Astrocyte (in vitro differentiated cells and primary cell): ENCODE measurements at places on chromosomes 5 and 9. TPM values are rescaled to one million over a fixed set of nuclear protein-coding genes. Genes with fewer than 3 reads are reported as not detected.
A peak's percentile ranks its signal among the peaks of the same experiment; 100 is the strongest.

- no peaks in the 10 kb centered on the region for H3K27me3 ChIP-seq
- no peaks in the 10 kb centered on the region for H3K4me1 ChIP-seq
- no peak overlapping the region for H3K4me3 ChIP-seq
- no peaks in the 10 kb centered on the region for H3K36me3 ChIP-seq
- no peak for DNase-seq
Observed at GRCh38 chr5:134427540-134428041, 15.9 kb upstream of the CDKN2AIPNL start.

GRCh38 chr9:131279196-131279862 is 3.0 kb upstream of the FAM78A start:
- no peak overlapping the region for H3K4me3 ChIP-seq
- peaks cover 34% of the 10 kb centered on the region for H3K27me3 ChIP-seq

ORM1 gene
- total RNA-seq, result not detected in 2 replicates

PIP5K1B gene
- 0.29 and 1.3 TPM in 2 replicates for total RNA-seq

GRCh38 chr9:94300470-94301301 is 27.8 kb downstream of the NUTM2F start:
- no peaks in the 10 kb centered on the region for H3K27me3 ChIP-seq
- no peak overlapping the region for H3K4me3 ChIP-seq
- no peaks in the 10 kb centered on the region for H3K4me1 ChIP-seq
- no peak overlapping the region for H3K27ac ChIP-seq
- DNase-seq, result no peak

GRCh38 chr5:158478139-158478538 is 619.2 kb upstream of the CLINT1 start:
- no peaks in the 10 kb centered on the region for H3K4me1 ChIP-seq
- H3K36me3 ChIP-seq, result no peaks in the 10 kb centered on the region
- no peak overlapping the region for H3K27ac ChIP-seq
- H3K27me3 ChIP-seq, result no peaks in the 10 kb centered on the region
- no peak overlapping the region for H3K4me3 ChIP-seq

DNA sequence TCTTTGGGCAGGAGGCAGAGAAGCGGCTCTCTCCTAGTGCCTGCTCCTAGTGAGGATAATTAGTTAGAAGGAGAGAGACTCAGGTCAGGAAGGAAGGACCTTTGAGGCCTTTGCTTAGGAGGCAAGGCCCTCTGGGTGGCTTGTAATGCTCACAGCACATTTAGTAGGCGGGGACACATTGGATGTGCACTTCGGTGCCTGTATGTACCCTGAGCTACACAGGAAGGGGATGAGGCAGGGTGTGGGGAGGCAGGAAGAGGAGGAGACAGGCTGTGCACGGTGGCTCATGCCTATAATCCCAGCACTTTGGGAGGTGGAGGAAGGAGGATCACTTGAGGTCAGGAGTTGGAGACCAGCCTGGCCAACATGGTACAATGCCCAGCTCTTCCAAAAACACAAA is 7.2 kb upstream of the LCN2 start:
- no peak overlapping the region for H3K4me3 ChIP-seq
- no peaks in the 10 kb centered on the region for H3K36me3 ChIP-seq
- H3K4me1 ChIP-seq, result peaks cover 9% of the 10 kb centered on the region
- H3K27me3 ChIP-seq, result no peaks in the 10 kb centered on the region

DNA sequence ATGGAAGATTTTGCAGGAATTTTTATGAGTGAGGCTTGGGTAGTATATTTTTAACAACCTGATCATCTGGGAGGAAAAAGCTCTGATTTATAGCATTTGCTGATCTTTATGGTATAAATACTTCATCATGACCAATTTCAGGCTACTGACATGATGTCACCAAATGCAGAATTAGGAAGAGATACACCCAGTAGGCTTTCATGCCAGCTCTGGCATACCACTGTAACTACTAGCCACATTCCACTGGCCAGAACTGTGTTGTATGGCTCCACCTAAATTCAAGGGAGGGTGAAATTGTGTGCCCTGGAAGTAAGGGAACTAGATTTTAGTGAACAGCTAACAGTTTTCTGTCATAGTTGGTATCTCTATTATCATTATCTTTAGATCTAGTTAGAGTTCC is 17.6 kb downstream of the AP3S1 start:
- no peaks in the 10 kb centered on the region for H3K27me3 ChIP-seq
- H3K36me3 ChIP-seq, result no peaks in the 10 kb centered on the region
- H3K27ac ChIP-seq, result no peak overlapping the region
- H3K4me3 ChIP-seq, result no peak overlapping the region
- H3K4me1 ChIP-seq, result no peaks in the 10 kb centered on the region

ITK gene
- 0.48 and 0.67 TPM in 2 replicates for total RNA-seq

GRCh38 chr5:11785771-11786352 is 118.4 kb downstream of the CTNND2 start:
- no peaks in the 10 kb centered on the region for H3K36me3 ChIP-seq
- no peak overlapping the region for H3K4me3 ChIP-seq

NR4A3 gene
- total RNA-seq, result 3.2 and 3.6 TPM in 2 replicates

DNA sequence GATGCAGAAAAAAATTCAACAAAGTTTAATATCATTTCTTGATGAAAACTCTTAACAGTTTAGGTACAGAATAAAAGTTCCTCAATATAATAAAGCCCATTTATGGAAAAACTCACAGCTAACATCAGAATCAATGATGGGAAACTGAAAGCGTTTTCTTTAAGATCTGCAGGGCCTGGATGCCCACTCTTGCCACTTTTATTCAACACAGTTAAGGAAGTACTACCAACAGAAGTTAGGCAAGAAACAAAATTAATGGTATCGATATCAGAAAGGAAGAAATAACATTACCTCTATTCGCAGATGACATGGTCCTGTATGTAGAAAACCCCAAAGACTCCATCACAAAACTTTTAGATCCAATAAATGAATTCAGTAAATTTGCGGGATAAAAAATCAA is 542.4 kb upstream of the RGMB start:
- no peak overlapping the region for H3K27ac ChIP-seq
- DNase-seq, result no peak
- H3K4me3 ChIP-seq, result no peak overlapping the region
- H3K36me3 ChIP-seq, result no peaks in the 10 kb centered on the region

- DNase-seq, result no peak
- no peak overlapping the region for H3K4me3 ChIP-seq
Observed at GRCh38 chr5:144114571-144114970, 55.9 kb downstream of the YIPF5 start.

GRCh38 chr9:108278341-108278740 is 577.4 kb downstream of the ACTL7B start:
- no peak for DNase-seq
- H3K27ac ChIP-seq, result no peak overlapping the region
- no peak overlapping the region for H3K4me3 ChIP-seq
- no peaks in the 10 kb centered on the region for H3K36me3 ChIP-seq
- no peaks in the 10 kb centered on the region for H3K27me3 ChIP-seq

BTNL8 gene
- total RNA-seq, result not detected in 2 replicates

DNA sequence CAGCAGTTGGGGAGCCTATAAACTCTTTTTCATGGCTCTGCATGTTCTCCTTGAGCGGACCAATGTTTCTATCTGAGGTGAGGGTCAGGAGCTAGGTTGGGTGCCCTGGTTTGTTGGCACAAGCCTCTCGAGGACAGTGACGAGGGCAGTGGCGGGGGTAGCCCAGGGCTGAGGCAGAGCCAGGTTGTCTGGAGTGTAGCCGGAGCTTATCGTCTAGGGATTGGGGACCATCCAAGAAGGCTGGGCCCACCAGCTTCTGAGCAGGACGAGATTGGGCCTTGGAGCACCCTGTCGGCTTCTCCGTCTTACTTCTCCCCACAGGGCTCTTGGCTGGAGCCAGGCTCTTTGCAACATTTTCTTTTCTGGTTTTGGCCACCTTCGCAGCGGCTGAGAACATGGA is 13.2 kb upstream of the CCL21 start:
- H3K27ac ChIP-seq, result no peak overlapping the region
- no peaks in the 10 kb centered on the region for H3K36me3 ChIP-seq
- no peak for DNase-seq
- peaks cover 4% of the 10 kb centered on the region for H3K27me3 ChIP-seq
- no peaks in the 10 kb centered on the region for H3K4me1 ChIP-seq

DNA sequence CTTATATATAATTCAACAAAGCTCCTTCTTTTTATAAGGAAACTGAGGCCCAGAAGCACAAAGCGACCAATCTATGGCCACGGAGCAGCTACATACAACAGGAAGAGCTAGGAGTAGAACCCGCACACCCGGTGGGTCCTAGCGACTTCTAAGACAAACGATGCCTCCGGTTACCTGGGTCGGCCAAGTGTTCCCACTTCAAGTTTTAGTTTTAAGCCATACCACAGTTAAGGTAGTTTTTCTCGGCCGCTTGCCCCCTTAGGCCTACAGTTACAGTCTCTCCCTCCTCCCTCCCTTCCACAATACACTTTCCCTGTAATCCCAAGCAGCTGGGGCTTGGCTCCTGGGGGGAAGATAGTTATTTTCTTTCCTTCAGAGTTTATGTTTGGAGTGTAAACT is 533 bp downstream of the SREK1IP1 start:
- H3K36me3 ChIP-seq, result peaks cover 6% of the 10 kb centered on the region
- peaks cover 11% of the 10 kb centered on the region for H3K4me1 ChIP-seq
- peak overlapping the region; percentile 94 for H3K4me3 ChIP-seq
- DNase-seq, result no peak
- no peaks in the 10 kb centered on the region for H3K27me3 ChIP-seq
- peak overlapping the region; percentile 93 for H3K27ac ChIP-seq

ARL10 gene
- 13.2 and 14.3 TPM in 2 replicates for total RNA-seq

GRCh38 chr5:97131139-97131710 is 11.2 kb downstream of the LIX1 start:
- no peak overlapping the region for H3K4me3 ChIP-seq

- H3K36me3 ChIP-seq, result no peaks in the 10 kb centered on the region
- DNase-seq, result no peak
- peak overlapping the region; percentile 92 for H3K4me3 ChIP-seq
- H3K4me1 ChIP-seq, result peaks cover 10% of the 10 kb centered on the region
- H3K27ac ChIP-seq, result peak overlapping the region; percentile 100
- no peaks in the 10 kb centered on the region for H3K27me3 ChIP-seq
Observed at GRCh38 chr9:3526997-3527940, 1.5 kb upstream of the RFX3 start.

DNA sequence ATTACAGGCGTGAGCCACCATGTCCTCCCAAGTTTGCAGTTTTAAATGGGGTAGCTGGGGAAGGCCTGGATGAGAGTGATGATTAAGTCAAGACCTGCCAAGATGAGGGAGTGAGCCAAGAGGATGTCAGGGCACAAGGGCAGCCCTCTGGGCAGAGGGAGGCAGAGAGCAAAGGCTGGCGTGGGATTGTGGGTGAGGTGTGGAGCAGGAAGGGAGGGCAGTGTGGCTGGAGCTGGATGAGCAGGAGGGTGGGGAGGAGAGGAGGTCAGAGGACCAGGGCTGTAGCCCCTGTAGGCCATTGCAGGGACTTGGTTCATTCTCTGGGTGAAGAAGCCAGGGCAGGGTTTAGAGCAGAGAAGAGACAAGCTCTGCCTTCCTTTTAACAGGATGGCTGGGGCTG is 53.7 kb upstream of the CTNNA1 start:
- no peak overlapping the region for H3K27ac ChIP-seq
- H3K36me3 ChIP-seq, result no peaks in the 10 kb centered on the region
- no peaks in the 10 kb centered on the region for H3K27me3 ChIP-seq
- no peak overlapping the region for H3K4me3 ChIP-seq
- DNase-seq, result no peak
- H3K4me1 ChIP-seq, result peaks cover 18% of the 10 kb centered on the region

PFN3 gene
- not detected in 2 replicates for total RNA-seq

BHMT2 gene
- not detected in 2 replicates for total RNA-seq

DNA sequence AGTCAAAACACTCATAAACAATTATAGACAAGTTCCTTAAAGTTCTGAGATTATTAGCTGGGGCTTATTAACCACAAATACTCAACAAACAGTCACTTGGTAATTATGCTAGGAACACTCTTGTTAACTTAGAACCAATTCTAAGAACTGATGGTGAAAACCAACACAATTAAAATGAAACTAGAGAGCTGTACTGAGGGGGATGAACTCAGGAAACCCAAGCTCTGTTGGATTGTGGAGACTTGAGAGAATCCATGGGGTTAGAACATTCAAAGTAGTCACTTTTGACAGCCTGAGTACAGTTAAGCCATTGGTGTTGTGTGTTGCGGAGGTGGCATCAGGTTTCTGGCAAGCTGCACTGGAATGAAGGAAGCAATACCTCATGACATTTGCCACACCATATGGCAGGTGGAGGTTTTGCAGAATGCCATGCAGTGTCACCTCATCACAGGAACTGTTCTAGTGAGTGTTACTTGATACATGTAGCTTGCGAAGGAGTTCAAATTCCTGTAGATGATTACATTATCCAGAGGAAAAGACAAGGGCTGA is 480.9 kb upstream of the CD180 start:
- no peaks in the 10 kb centered on the region for H3K4me1 ChIP-seq
- no peak overlapping the region for H3K4me3 ChIP-seq
- no peaks in the 10 kb centered on the region for H3K36me3 ChIP-seq
- H3K27ac ChIP-seq, result no peak overlapping the region

- no peaks in the 10 kb centered on the region for H3K4me1 ChIP-seq
- no peaks in the 10 kb centered on the region for H3K36me3 ChIP-seq
- peaks cover 4% of the 10 kb centered on the region for H3K27me3 ChIP-seq
- no peak overlapping the region for H3K27ac ChIP-seq
- H3K4me3 ChIP-seq, result no peak overlapping the region
Observed at GRCh38 chr9:95741631-95742030, 133.9 kb upstream of the ERCC6L2 start.

SYK gene
- 0.07 and 0.41 TPM in 2 replicates for total RNA-seq

- H3K36me3 ChIP-seq, result no peaks in the 10 kb centered on the region
- H3K27me3 ChIP-seq, result peaks cover 31% of the 10 kb centered on the region
- DNase-seq, result peak; percentile 70
Observed at GRCh38 chr5:96434201-96434645, 1.2 kb upstream of the PCSK1 start.

- no peak for DNase-seq
- no peaks in the 10 kb centered on the region for H3K27me3 ChIP-seq
- H3K4me3 ChIP-seq, result no peak overlapping the region
- H3K4me1 ChIP-seq, result peaks cover 3% of the 10 kb centered on the region
- no peaks in the 10 kb centered on the region for H3K36me3 ChIP-seq
Observed at GRCh38 chr5:74145951-74146350, 494.6 kb downstream of the ENC1 start.

DNA sequence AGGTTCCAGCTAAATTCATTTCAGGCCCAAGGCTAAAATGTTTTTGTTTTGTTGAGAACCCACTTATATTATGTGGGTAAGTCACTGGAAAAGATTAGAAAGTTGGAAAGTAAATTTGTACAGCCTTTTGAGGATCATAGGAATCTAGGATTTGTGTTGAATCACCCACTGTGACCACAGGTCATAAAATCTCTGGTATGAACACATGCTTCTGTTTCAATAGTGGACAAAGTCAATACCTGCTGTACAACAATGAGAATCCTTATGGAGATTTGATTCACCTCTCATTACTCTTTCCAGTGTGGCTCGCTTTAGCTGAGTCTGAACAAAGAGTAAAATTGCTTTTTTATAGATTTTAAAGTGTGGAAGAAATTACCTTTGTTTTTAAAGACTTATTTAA is 369.5 kb downstream of the TMEM167A start:
- H3K4me3 ChIP-seq, result no peak overlapping the region
- H3K4me1 ChIP-seq, result peaks cover 4% of the 10 kb centered on the region
- H3K27ac ChIP-seq, result no peak overlapping the region
- H3K36me3 ChIP-seq, result no peaks in the 10 kb centered on the region

GABRA6 gene
- total RNA-seq, result not detected in 2 replicates

DNA sequence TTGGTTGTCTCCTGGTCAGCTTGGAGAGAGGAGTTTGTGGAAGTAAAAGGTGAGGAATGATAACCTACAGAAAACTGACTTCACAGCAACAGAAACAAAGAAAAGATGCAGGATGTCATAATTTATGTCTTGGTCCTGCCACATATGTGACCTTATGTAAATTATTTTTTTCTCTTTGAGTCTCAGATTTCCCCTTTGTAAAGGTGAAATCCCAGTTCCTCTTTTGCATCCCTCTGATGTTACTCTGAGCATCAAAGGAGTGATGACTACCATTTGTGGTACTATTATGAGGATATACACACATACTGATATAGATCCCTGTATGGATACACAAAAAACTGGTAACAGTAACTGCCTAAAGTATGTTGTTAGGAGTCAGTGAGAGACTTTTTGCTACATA is 1.4 kb upstream of the THG1L start:
- H3K4me1 ChIP-seq, result peaks cover 4% of the 10 kb centered on the region
- H3K4me3 ChIP-seq, result no peak overlapping the region
- no peak for DNase-seq
- no peak overlapping the region for H3K27ac ChIP-seq
- H3K36me3 ChIP-seq, result peaks cover 12% of the 10 kb centered on the region
